ENCODE measurements at places on chromosomes 7 and 10. TPM values are rescaled to one million over a fixed set of nuclear protein-coding genes. Genes with fewer than 3 reads are reported as not detected.

- no peak for DNase-seq
Observed at GRCh38 chr7:41133690-41134299, 569.1 kb downstream of the INHBA start.

GRCh38 chr7:36602511-36602910, 121.8 kb downstream of the AOAH start:
- DNase-seq: no peak

GRCh38 chr10:121444520-121445165, 153.6 kb downstream of the FGFR2 start:
- DNase-seq: no peak

- no peak for DNase-seq
Observed at GRCh38 chr10:122198631-122199030, 72.5 kb upstream of the BTBD16 start.

DNA sequence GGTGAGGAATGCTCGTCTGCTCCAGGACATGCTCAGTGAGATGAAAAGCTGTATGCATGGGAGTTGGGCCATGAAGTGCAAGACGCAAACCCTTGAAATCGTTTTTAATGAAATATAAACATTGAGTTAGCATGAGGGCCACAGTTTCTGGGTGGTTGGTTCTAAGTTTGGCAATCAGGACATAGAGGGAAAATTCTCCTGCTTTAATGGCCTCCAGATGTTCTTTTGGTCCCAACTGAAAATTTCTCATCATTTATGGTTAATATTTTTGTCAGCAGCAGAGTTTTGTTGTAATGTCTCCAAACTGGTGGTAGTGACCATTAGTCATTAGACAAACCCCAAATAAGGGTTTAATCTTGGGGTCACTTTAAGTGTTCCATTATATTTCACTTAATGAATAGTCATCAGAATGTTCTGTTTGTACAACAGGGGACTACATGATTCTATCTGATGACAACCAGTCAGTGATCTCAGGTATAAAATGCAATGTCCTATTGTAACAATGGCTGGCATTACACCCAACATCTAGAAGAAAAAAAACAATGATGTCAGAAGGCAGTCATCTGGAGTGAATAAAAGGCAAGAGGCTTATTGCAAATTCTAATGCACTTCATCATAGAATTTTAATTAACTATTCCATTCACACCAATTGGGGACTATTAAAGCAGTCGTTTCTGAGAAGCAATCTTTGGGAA, 197.4 kb downstream of the JCAD start:
- DNase-seq: no peak

CLEC2L gene
- polyA plus RNA-seq: 0.21 TPM

DNA sequence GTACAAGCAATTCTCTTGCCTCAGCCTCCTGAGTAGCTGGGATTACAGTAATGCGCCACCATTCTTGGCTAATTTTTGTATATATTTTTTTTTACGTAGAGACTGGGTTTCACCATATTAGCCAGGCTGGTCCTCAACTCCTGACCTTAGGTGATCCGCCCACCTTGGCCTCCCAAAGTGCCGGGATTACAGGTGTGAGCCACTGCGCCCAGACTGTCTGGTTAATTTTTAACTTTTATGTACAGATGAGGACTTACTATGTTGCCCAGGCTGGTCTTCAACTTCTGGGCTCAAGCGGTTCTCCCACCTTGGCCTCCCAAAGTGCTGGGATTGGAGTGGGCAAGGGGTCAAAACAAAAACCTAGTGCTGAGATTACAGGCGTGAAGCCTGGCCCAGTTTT, 101.8 kb downstream of the JMJD1C start:
- no peak for DNase-seq

- DNase-seq: no peak
Observed at GRCh38 chr10:104875561-104875960, 234.5 kb downstream of the SORCS3 start.

- DNase-seq: no peak
Observed at GRCh38 chr7:38950309-38950708, 27.4 kb upstream of the POU6F2 start.

EMX2 gene
- polyA plus RNA-seq: not detected

Data from GM23338 (cell line).